ENCODE measurements at places on chromosomes 3 and 15.

GRCh38 chr15:35557544-35557943 lies 11.6 kb upstream of the DPH6 start:
- DNase-seq: no peak

DNA sequence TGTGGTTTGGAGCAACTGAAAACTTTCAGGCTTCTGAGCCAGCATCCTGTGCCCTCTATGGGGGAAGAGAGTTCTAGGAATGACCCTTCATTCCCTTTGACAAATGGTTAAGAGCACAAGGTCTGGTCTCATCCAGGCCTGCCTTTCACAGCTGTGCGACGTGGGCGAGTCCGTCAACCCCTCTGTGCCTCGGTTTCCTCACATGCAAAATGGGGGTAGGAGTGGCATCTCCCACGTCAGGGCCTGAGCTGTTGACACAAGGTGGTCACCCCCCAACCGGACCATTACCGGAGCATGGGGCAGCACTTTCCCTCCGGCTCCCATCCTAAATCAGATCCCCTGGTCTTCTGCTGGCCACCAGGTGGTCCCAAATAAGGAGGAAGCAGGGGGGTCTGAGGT lies 70.4 kb downstream of the ATP2B2 start:
- DNase-seq: no peak

DNA sequence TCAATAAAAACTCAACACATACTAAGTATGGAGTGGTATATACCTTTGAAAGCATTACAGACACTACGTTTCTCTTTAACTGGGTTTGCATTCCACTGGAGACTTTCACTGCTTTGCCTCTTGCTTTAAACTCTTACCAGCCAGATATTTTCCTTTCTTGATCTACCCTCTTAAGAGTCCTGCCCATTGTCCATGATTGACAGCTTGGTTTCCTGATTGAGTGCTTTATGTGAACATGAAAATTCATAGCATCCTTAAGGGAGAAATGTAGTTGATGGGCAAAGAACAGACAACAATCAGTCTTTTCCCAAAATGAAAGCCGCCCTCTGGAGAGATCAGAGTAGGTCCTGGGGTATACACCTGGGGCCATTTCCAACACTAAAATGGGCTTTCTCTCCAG lies 78.6 kb downstream of the PTPRG start:
- DNase-seq: no peak

DNA sequence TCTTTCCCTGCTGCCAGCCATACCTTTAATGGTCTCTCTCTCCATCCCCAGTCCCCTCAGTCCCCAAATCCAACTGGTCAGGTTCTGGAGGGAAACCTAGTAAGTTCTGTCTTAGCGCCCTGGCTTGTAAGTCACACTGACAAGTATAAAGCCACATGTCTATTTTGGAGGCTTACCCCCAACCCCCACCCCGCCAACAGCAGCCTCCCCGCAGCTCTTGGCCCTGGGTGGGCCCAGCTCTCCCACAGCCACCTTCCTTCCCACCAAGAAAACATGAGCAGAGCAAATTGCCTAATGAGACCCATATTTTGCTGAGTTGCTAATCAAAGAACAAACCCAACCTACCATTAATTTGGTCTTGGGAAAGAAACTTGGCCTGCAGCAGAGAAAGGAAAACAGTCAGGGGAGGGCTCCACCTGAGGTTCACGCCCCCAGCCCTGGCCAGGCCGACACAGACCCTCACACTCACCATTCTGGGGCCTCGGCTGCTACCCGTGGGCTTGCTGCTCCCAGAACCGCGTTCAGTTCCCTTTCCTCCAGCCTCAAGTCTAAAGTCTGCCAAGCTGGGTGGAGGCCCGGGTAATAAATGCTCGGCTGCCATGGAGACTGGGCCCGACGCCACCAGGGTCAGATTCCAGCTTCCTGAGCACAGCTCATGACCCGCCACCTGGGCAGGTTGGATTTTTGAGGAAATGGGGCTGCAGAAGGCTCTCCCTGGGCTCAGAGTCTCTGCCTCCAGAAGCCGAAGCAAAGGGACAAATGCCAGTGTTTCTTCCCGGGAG lies at the start of gene CALML4:
Gene CALML4, minus strand, starts transcription at position 557 of the 782 bp plus-strand sequence. Its CDS starts 85 bp downstream, at position 472.
- DNase-seq: no peak

DNA sequence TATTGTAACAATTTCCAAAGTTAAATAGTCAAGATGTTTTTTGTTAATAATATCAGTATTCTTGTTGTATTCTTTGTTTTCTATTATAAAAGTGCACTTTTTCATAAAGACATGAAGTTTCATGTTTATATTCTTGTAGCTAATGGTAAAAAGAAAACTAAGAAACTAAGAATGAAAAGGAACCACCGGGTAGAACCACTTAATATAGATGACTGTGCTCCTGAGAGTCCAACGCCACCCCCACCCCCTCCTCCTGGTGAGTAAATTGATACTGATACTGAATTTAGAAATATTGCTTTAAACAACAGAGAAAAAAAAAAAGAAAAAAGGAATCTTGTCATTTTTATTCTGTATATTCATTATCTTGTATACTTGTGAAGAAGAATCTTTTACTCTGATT lies 13.4 kb downstream of the DHFR2 start:
- no peak for DNase-seq

DNA sequence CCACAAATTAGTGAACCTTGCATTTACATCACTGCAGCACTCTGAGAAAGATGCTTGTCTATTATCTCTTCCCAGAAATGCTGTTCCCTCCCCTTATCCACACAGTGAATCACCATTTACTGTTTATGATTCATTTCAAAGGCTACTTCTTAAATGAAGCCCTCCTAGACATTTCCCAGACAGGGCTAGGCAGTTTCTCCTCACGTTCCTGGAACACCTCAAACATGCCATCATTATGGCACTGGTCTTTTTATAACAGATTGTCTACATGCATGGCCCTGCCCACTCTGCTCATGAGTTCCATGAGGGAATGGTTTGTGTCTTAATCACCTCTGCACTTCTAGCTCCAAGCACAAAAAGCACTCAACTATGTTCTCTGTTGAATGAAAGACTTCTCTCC lies 32.2 kb upstream of the TM2D3 start:
- DNase-seq: peak; percentile 26

- DNase-seq: no peak
These were observed 3.5 kb downstream of the SLITRK3 start for GRCh38 chr3:165192610-165193192.

DNA sequence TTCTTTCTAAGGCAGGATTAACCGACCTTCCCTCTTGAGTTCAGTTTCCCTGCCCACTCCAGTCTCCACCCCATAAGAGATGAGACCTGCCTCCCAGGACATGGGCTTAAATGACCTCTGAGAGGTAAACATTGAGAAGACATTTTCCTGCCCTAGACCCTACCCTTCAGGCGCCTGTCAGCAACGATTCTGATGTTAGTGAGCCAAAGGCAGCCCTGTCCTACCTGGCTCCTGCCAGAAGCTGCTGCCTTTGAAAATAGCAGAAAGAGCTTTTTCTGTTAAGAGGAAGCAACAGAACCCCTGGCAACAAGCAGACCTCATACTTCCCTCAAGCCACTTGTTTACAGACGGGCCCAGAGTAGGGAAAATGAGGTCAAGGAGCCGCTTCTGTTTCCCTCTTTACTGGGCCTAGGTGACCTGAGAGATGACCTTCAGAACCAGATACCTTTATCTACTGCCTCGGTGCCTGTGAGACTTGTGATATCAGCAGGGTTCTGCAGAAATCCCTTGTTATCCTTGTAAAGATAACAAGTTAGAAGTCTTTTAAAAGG lies 52.0 kb downstream of the CD200R1L start:
- DNase-seq: no peak

DNA sequence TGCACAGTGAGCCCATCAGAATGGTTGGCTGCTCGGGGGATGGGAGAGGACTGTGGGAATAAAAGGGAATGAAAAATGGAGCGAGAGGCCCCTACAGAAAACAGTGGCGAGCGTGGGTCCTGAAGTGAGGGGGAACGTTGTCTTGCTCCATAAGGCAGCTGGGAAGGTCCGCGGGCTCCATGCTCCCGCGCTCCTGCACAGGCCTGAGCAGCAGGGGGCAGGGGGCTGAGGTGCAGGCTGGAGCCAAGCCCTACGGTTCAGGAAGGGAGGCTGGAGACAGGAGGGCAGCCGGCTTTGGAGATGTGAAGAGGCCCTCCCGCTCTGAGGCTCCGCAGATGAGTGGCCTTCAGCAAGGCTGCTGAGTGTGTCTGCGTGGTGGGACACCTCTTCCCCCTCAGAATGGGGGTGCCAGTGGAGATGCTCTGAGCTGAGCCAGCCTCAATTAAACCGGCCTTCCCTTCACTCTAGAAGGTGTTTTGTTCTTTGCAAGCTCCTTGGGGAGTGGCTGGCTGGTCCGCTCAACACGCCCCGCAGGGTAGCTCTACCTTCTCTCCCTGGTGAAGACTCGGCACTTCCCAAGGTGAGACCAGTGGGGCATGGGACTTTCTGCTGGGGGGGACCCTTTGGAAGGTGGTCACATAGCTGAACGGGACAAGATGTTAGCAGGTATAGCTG lies 208.0 kb downstream of the XXYLT1 start:
- no peak for DNase-seq

DNA sequence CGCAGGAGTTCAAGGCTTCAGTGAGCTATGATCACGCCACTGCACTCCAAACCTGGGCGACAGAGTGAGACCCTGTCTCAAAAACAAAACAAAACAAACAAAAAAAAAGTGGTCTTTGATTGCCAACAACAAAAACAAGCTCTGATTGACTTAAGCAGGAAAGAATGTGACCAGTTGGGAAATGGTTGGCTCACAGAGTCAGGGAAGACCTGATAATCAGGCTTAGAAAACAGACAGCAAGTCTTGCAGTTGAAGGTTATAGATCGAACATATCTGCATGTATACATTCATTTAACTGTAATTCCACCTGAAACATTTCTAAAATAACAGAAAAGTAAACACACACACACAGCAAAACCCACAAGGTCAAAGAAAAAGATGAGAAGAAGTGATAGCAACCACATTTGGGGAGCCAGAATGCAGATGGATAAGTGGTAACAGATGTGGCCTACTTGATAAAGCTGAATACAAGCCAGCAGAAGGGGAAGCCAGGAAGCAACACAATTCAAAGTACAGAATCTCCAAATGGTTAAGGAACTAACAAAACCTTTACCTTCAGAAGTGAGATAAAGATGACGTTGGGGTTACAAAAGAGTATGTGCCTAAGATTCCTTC lies 699.9 kb upstream of the ZNF385D start:
- no peak for DNase-seq

DNA sequence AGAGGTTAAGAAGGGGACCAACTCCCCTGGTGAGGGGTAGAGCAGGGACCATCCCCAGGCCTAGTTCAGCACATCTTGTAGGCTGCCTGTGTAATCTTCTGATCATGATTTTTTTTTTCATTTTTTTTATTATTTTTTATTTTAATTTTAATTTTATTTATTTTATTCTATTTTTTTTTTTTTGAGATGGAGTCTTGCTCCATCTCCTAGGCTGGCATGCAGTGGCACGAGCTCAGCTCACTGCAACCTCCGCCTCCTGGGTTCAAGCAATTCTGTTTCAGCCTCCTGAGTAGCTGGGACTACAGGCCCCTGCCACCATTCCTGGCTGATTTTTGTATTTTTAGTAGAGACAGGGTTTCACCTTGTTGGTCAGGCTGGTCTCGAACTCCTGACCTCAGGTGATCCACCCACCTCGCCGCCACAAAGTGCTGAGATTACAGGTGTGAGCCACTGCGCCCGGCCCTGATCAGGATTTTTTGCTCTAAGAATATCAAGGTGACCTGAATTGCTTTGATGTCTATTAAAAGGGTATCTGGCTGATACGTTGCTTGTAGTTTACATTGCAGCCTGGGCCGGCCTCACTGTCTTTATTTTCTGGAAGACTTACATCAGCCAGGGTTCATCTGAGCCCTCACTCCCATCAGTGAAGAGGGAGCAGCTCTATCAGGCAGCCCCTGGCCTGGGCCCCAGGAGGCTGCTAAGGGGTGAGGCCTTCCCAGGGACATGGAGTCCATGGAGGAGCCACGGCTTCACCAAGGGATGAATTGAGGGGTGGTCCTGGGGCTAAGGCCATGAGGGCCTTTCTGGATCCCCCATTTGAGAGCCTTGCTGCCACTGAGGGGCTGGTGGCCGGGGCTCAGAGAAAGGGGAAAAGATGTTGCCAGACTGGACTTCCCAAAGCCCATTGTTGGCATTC lies 10.7 kb downstream of the SYNM start:
- no peak for DNase-seq

- DNase-seq: no peak
These were observed 31.6 kb downstream of the ANP32A start for GRCh38 chr15:68789091-68789490.

GRCh38 chr3:143597774-143598652 lies 250.3 kb downstream of the SLC9A9 start:
- DNase-seq: no peak

GRCh38 chr15:91055548-91056331 lies 33.3 kb upstream of the VPS33B start:
- DNase-seq: no peak

GRCh38 chr3:135125171-135125801 lies 330.2 kb downstream of the EPHB1 start:
- DNase-seq: no peak

GRCh38 chr15:62940755-62941361 lies 101.7 kb upstream of the TPM1 start:
- peak; percentile 80 for DNase-seq

DNA sequence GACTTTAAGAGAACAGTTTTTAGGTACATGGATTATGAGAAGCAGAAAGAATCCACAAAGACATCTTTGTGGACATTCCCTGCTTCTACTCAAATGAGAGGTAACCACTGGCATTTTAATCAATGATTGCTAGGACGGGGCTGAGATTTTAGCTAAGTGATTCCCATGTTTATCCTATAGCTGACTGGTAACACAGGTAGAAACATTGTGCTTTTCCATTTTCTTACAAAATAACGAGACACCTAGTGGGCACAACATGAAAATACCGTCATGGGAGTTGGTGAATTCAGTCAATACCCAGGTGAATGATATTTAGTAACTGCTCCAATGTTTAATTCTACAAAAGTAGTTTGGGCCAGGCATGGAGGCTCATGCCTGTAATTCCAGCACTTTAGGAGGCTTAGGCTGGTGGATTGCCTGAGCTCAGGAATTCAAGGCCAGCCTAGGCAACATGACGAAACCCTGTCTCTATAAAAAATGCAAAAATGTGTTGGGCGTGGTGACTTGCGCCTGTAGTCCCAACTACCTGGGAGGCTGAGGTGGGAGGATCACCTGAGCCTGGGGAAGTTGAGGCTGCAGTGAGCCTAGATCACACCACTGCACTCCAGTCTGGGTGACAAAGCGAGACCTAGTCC lies 37.2 kb upstream of the DENND4A start:
- DNase-seq: no peak
